SJSA1 (cell line): ENCODE measurements at places on chromosomes 1 and 21. TPM values are rescaled to one million over a fixed set of nuclear protein-coding genes. Genes with fewer than 3 reads are reported as not detected.
A peak's percentile ranks its signal among the peaks of the same experiment; 100 is the strongest.

DNA sequence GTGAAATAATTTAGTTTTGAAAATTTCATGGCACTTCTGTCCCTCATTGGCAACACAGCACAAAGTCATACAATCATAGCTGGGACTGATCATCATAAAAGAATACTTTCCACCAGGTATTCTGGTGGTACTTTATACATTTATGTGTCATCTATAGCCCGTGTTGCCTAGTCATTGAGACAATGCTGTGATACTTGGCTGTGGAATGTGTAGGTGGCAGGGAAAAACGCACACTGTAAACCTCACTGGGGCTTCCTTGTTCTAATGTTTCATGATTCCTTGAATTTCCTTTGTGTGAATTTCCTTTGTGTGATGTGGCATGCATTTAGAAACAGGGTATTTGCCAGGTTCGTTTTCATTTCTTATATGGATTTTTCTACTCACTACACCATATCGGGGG is 118.3 kb downstream of the FMN2 start:
- DNase-seq, result peak; percentile 19

Gene STUM
- total RNA-seq, result 0.03 TPM in 1 of 2 replicates, not detected in the other

Gene MYBPH
- not detected in 2 replicates for total RNA-seq

- no peak for DNase-seq
These were observed 577 bp upstream of the CEP350 start for GRCh38 chr1:179953974-179954492.

Gene MOV10
- 47.4 and 57.0 TPM in 2 replicates for total RNA-seq

Gene LCE1F
- total RNA-seq, result not detected in 2 replicates

Gene FAM229A
- total RNA-seq, result 0.28 and 0.74 TPM in 2 replicates

Gene KRTAP19-3
- not detected in 2 replicates for total RNA-seq

DNA sequence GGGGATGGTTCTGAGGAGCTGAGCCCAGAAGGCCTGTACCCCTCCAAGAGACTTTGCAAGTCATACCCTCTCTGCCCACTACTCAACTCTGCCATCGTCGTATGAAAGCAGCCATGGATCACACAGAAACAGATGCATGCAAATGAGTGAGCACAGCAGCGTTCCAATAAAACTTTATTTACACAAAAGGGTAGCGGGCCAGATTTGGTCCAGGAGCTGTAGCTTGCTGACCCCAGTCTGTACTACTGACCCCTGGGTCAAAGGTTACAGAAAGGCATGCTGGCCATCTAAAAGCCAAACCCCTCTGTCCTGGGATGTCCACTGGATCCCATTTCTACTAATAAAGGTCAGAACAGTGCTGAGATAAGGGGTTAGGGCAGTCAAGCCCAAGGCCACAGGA is 8.8 kb upstream of the AGTRAP start:
- DNase-seq, result no peak

Gene CYP4A22
- total RNA-seq, result not detected in 2 replicates

GRCh38 chr1:154468535-154469250 is 33.3 kb upstream of the TDRD10 start:
- DNase-seq, result no peak

DNA sequence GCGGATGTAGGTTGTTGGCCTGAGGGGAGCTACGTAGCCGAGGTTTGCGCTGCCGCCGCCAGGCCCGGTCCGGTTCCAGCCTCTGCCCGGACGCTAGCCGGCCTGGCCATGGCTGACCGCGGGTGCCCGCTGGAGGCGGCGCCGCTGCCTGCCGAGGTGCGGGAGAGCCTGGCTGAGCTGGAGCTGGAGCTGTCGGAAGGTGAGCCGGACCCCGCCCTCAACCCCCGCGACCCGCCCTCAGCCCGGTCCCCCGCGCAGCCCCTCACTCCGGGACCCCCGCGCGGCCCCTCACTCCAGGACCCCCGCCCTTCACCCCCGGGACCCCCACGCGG is 299 bp downstream of the DIP2A start:
- no peak for DNase-seq

DNA sequence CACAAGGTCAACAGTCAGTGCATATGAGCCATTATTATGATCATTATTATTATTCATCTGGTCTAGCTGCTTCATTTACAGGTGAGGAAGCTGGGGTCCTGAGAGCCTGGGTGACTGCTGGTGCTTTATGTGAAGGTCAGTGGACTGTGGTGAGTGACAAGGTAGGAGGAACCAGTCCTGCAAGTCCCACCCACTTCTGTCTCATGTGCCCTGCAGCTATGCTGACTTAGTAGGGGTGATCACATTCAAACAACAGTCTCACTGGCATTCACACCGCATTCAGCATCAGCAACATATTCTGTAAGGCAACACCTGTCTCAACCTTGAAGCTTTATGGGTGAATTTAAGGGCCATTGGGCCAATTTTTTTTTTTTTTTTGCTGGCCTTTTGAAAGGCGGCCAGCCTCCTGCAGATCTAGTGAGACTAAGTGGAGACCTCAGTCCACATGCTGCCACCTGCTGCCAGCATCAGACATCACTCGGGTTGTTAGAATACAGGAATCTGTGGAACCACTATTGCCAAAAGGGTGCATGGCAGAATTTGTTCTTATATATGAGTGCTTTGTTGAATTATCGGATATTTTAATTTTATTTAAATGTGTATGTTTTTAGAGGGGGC is 59.9 kb upstream of the CACNA1E start:
- no peak for DNase-seq

GRCh38 chr1:6523566-6523965 is 30.7 kb downstream of the NOL9 start:
- no peak for DNase-seq

- DNase-seq, result no peak
These were observed 775 bp upstream of the AIM2 start for GRCh38 chr1:159077120-159077961.

Gene TRPM2
- 14.8 and 16.1 TPM in 2 replicates for total RNA-seq

Gene RGS13
- total RNA-seq, result not detected in 2 replicates

Gene PPFIA4
- not detected in 2 replicates for total RNA-seq

Gene TCHHL1
- total RNA-seq, result not detected in 2 replicates

DNA sequence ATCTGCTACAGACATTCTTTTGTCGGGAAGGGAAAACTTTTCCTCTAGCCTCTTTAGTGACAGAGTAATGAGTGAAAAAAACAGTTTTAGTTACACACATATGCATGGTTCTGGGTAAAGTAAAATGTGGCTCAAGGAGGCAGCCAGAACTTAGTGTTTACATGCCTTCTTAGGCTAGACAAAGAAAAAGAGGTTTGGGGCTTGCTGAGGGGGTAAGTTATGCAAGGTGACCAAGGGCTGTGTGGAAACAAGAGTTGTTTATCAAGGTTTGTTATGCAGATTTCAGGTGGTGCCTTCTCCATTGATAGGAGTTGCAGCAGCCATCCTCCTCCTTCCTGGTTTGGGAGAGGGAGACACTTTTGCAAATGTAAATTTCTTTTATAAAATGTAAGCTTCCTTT is 66.5 kb upstream of the RAB3GAP2 start:
- DNase-seq, result no peak

DNA sequence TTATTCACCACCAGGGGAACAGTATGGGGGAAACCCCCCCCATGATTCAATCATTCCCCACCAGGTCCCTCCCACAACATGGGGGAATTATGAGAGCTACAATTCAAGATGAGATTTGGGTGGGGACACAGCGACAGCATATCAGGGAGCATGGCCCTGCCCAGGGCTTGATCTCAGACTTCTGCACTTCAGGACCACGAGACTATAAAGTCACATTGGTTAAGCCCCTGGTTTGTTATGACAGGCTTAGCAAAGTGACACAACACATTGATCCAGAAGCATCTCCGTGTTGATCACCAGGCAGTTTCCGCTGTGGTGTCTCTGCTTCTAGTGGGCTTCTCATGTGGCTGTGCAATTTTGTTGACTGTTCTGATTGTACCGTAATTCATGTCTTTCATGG is 312.7 kb upstream of the C1orf174 start:
- no peak for DNase-seq

- no peak for DNase-seq
These were observed 70.7 kb downstream of the CAPZB start for GRCh38 chr1:19414515-19415121.

DNA sequence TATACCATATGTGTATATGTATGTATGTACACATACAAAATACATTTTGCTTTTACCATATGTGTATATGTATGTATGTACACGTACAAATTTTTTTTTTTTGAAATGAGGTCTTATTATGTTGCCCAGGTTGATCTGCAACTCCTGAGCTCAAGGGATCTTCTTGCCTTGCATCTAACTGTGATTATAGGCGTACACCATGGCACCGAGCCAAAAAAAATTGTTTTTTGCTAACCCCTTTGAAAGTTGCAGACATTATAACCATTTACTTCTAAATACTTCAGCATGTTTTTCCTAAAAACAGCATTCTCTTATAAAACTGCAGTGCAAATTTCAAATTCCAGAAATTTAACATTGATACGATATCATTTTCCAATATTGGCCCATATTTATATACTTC is 147.0 kb downstream of the POU2F1 start:
- DNase-seq, result no peak
